Activated T-cell treated with anti-CD3 and anti-CD28 coated beads, Interleukin-2, amount 50 U/mL, for 72 hours (primary cell): ENCODE measurements at places on chromosomes 12 and 14.

- DNase-seq = no peak
Observed at GRCh38 chr12:63325757-63326156, 174.8 kb upstream of the AVPR1A start.

DNA sequence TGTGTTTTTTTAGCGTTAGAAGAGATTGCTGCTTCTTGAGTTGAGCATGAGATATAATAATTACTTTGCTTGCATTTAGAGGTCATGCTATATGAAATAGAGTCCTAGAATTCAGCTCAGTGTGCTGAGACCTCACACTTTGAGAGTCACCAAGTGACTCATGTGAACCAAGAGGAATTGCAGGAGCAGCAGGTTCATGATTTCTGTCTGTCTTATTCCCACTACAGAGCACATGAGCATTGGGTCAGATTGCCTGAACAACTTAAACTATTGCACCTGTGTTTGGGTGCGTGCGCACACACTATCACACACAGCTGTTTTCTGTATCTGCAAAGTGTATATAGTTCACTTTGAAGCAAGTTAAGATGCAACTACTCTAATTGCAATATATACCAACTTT lies 109.3 kb downstream of the FGD4 start:
- DNase-seq = no peak

- peak; percentile 77 for DNase-seq
Observed at GRCh38 chr12:57741844-57742738, 2.7 kb upstream of the TSPAN31 start.

GRCh38 chr12:779745-780734 lies 27.7 kb downstream of the WNK1 start:
- DNase-seq = no peak

GRCh38 chr14:55980970-55981369 lies 137.2 kb upstream of the PELI2 start:
- DNase-seq = no peak

- no peak for DNase-seq
Observed at GRCh38 chr12:87822923-87823322, 206.3 kb downstream of the C12orf50 start.

GRCh38 chr12:27177706-27178105 lies 66.4 kb upstream of the STK38L start:
- no peak for DNase-seq

DNA sequence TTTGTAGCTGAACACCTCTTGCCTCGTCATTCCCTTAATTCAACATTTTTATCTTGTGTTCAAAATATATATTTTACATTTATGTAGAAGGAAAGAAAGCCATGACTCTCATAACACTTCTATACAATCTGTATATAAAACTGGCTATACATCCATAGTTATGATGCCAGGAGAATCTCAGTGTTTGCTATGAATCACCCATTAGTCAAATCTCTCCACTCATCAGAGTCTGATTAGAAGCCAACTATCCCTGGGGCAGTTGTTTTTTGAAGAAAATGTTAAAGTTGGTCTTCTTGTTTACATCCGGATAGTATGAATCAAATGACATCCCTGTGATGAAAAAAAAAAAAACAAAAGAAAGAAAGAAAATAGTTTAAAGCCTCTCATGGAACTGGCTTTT lies 503.9 kb downstream of the NELL2 start:
- no peak for DNase-seq

DNA sequence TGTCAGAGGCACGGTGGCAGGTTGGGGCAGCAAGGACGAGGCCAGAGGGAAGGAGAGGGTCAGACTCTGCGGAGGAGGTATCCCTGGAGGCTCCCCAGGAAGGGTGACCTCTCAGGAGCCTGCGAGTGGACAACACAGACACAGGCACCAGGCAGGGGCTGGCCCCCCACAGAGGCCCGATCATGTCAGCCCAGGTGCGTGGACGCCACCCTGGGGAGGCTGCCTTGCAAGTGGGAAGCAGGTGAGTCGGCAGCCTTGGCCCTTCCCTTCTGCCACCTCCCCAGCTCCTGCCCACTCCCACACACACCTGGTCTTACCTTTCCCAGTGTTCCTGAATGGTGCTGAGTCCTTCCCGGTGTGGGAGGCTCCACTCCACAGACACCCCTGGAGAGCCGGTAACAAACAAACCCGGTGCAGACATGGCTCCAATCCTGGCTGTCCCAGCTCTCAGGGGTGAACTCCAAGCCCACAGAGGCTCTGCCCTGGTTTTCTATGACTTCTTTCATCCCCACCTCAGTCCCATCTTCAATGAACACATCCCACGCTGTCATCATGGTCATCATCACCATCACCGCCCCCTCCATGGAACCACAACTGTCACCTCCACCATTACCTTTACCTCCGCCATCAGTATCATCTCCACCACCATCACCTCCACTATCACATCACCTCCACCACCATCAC lies 5.2 kb downstream of the ZBTB42 start:
- no peak for DNase-seq

DNA sequence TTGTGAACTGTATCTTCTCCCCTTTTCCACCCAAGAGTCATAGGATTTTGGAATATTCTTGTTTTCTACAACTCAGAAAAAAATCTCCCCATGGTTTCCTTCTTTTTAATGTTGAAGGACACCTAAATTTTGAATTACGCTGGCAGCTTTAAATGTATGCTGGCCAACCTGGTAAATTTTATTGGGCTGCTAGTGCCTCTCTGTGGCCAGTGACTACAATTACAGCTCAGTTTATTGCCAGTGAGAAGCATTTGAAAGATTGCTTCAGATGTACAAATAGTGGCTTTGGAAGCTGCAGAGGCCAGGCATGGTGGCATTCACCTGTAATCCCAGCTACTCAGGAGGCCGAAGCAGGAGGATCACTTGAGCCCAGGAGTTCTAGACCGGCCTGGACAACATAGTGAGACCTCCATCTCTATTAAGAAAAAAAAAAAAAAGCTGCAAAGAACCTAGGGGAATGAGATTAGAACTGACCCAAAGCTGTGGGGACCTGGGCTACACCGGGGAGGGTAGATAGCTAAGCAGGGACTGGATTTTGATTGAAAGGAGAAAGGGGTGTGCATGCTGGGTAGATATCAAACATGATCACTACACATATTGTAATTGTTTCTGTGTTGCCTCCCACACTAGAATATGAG lies 7.6 kb upstream of the RAB21 start:
- peak; percentile 26 for DNase-seq

- no peak for DNase-seq
Observed at GRCh38 chr12:109735825-109736551, 22.4 kb downstream of the FAM222A start.

- DNase-seq = peak; percentile 36
Observed at GRCh38 chr12:40152783-40153383, 47.0 kb upstream of the SLC2A13 start.

DNA sequence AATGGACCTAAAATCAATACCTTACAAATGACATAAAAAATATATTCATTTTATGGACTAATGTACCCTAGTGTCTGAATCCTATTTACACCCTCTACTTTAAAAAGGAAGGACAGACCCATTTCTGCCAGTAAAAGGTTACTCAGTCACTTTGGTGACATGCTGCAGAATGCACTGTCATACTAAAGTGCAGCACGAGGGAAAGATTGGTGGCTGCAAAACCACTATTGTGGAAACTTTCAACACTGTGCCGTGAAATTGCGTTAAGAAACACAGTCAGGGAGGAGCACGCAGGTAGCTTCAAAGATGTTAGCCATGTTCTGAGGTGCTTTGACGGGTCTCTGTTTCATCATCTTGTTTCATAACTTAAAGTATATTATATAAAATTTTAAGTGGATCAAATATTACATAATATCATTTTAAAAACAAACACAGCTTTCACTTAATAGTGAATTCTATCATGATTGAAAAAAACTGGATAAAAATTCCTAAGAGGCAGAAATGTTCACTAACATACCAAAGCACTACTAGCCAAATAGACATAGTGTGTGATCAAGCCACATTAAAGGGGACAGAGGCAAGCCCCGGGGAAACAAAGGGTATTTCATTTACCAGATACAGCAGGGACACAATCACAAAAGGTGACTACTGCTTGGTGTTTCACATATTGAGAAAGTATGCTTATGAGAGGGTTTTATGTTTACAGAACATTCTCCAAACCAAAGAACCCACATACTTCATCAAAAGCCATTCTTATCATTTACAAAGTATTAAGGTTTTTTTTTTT lies 330.8 kb upstream of the SOX5 start:
- peak; percentile 1 for DNase-seq

DNA sequence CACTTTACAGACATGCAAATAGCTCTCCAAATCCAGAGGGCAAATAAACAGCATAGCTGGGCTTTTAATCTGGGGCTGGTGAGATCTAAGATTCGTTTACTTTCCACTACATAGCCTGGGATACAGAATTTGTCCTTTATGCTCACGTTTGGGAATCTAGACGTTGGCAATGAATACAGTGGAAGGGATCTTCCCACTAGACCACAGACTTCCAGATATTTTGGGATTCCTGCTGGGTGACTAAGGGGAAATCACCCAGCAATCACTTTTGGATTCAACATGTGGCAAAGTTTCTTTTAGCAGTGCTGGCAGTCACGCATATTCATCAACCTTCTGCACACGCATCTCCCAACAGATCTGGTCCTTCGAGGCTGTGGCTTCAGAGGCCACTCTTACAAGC lies 23.5 kb downstream of the APPL2 start:
- no peak for DNase-seq

GRCh38 chr14:76354310-76354709 lies 21.6 kb upstream of the ESRRB start:
- no peak for DNase-seq

GRCh38 chr14:94771158-94771905 lies 1.4 kb upstream of the GSC start:
- no peak for DNase-seq

GRCh38 chr12:73361864-73362230 lies 1089.7 kb downstream of the TRHDE start:
- DNase-seq = no peak

DNA sequence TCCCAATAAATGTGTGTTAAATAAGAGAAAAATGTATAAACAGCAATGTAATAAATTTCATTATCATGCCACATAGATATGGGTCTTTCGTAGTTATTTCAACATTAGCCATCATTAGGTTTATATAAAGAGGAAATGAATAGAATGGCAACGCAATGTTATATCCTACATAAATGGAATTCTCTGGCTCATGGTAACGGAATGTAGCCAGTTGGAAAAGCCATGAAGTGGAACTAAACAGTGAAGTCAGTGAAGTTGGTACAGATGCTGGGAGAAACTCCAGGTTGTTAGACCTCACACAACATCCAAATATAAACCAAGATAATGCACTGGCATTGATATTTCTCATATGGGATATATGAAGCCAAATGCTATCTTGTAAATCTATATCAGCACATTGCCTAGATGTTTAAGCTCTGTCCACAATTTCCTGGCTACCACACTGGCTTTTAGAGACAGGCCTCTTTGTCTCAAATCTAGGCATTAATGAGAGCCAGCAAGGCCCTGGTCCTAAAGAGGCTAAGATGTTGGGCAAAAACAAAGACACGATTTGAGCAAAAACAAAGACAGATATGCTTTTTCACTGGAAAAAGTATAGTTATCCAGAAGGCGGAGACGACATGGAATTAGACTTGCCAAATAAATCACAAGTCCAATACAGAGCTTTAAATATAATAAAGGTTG lies 861.0 kb downstream of the RPS29 start:
- DNase-seq = no peak

DNA sequence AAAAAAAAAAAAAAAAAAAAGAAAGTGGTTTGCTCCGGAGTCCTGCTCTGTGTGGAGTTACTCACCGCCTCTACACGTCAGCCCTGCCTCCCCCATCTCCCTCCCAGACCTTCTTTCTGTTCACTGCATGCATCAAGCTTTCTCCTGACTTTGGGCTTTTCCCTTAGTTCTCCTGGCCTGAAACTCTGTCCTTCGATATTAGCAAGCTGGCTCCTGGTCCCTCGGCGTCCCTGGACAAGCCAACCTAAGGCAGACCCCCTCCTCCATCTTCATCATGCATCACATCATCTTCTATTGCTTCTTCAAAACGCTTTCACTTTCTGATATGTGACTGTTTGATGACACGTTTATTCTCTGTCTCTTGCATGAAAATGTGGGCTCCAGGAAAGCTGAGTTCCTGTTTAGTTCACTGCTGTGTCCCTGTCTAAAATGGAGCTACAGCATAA lies 40.6 kb downstream of the SLC15A4 start:
- peak; percentile 46 for DNase-seq

- DNase-seq = no peak
Observed at GRCh38 chr12:121131941-121132341, 735 bp upstream of the P2RX7 start.

- no peak for DNase-seq
Observed at GRCh38 chr14:59004012-59004411, 184.5 kb upstream of the DAAM1 start.

- DNase-seq = no peak
Observed at GRCh38 chr14:103879570-103880347, 32.4 kb upstream of the PPP1R13B start.

DNA sequence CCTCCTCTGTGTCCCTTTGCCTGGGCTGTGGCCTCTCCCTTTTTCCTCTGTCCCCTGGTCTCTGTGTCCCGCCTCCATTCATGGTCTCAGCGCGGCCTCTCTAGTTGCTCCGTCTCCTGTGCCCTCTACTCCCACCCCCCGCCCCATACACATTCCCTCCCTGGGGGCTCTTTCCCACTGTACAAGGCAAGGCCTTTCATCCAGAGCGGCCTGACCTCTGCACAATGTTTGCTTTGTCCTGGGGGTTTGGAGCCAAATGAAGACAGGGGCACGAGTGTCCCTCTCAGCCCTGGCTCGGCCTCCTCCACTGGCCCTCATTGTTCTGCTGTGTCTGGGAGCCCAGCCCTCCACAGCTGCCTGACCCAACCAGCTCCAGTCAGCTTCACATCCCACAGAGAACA lies 678.6 kb downstream of the BCL11B start:
- DNase-seq = no peak

DNA sequence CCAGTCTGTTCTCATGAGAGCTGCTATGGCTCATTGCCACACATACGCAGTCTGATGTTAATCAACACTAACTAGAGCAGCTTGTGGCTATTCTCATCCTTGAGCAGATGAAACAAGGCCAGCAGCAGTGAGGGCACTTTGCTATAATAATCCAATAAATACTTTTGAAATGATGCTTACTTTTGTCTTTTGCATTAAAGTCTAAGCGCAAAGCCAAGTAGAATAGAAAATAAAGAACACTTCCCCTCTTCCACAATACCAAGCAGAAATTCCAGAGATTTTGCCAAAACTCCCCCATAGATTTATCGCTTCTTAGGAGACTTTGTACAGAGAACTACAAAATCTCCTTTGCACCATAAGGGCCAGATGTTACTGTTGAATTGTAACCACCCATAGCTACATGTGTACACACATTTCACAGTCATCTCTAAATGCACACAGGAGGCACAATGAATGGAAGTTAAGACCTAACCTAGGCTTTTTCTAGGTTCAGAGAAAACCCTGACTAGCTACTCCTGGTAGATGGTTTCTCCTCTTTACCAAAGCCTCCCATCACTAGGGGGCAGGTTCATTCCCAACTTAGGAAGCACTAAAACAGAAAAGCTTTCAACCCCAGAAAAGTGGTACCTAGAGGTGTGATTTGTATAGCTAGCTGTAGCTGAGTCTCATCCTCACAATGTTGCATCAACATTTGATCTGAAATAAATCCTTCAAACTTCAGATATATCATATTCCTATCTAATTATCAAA lies 119.3 kb downstream of the HMGA2 start:
- no peak for DNase-seq
